ENCODE measurements at places on chromosomes 13 and 19. TPM values are rescaled to one million over a fixed set of nuclear protein-coding genes. Genes with fewer than 3 reads are reported as not detected.

CNN1 gene
- total RNA-seq = 9.2 TPM

RASA3 gene
- total RNA-seq = 25.3 TPM

ANKRD24 gene
- total RNA-seq = 2.0 TPM

SBK2 gene
- total RNA-seq = not detected

FGF22 gene
- total RNA-seq = 0.30 TPM

PGLYRP1 gene
- not detected for total RNA-seq

PABPC3 gene
- under 0.01 TPM for total RNA-seq

PET100 gene
- total RNA-seq = 15.9 TPM

SOHLH2 gene
- total RNA-seq = 0.34 TPM

GPR12 gene
- not detected for total RNA-seq

ERICH6B gene
- total RNA-seq = not detected

MYDGF gene
- total RNA-seq = 148 TPM

JOSD2 gene
- total RNA-seq = 41.6 TPM

CNFN gene
- total RNA-seq = not detected

SMAD9 gene
- total RNA-seq = 2.1 TPM

HPN gene
- not detected for total RNA-seq

SIRT2 gene
- total RNA-seq = 45.0 TPM

TTC9B gene
- not detected for total RNA-seq

SIGLEC10 gene
- not detected for total RNA-seq

GSX1 gene
- not detected for total RNA-seq

TEX101 gene
- not detected for total RNA-seq

PODNL1 gene
- 1.7 TPM for total RNA-seq

THSD1 gene
- 3.7 TPM for total RNA-seq

PTGIR gene
- total RNA-seq = 7.6 TPM

DNAAF3 gene
- total RNA-seq = 0.34 TPM

DIRAS1 gene
- 0.34 TPM for total RNA-seq

RASAL3 gene
- total RNA-seq = not detected

ZNF728 gene
- total RNA-seq = not detected

ZNF429 gene
- 4.5 TPM for total RNA-seq

ARHGAP45 gene
- 2.9 TPM for total RNA-seq

OPA3 gene
- 5.8 TPM for total RNA-seq

TPTE2 gene
- not detected for total RNA-seq

PSG7 gene
- not detected for total RNA-seq

SHC2 gene
- total RNA-seq = 0.30 TPM

ZNF729 gene
- not detected for total RNA-seq

GPR108 gene
- total RNA-seq = 43.9 TPM

LILRA2 gene
- total RNA-seq = not detected

TIMM29 gene
- 23.9 TPM for total RNA-seq

LYPD3 gene
- total RNA-seq = 0.59 TPM

CADM4 gene
- total RNA-seq = 1.5 TPM

LGI4 gene
- total RNA-seq = not detected

FSTL3 gene
- 81.8 TPM for total RNA-seq

ZNF225 gene
- total RNA-seq = 1.5 TPM

BEST2 gene
- total RNA-seq = not detected

CC2D1A gene
- total RNA-seq = 16.5 TPM

ZSCAN4 gene
- not detected for total RNA-seq

KCNN4 gene
- total RNA-seq = 0.17 TPM

AXL gene
- total RNA-seq = 379 TPM

VAV1 gene
- total RNA-seq = not detected

TSSK6 gene
- total RNA-seq = 0.84 TPM

EBI3 gene
- total RNA-seq = not detected

ATP8A2 gene
- 0.50 TPM for total RNA-seq

BST2 gene
- total RNA-seq = not detected

MAG gene
- not detected for total RNA-seq

TNFAIP8L1 gene
- 5.4 TPM for total RNA-seq

INSL3 gene
- total RNA-seq = not detected

SULT2B1 gene
- 0.15 TPM for total RNA-seq

SEMA6B gene
- total RNA-seq = 0.45 TPM
